ENCODE measurements at places on chromosomes 2 and 18.

- DNase-seq: no peak
Measured at GRCh38 chr2:134782792-134783191, 55.6 kb upstream of the ACMSD start.

DNA sequence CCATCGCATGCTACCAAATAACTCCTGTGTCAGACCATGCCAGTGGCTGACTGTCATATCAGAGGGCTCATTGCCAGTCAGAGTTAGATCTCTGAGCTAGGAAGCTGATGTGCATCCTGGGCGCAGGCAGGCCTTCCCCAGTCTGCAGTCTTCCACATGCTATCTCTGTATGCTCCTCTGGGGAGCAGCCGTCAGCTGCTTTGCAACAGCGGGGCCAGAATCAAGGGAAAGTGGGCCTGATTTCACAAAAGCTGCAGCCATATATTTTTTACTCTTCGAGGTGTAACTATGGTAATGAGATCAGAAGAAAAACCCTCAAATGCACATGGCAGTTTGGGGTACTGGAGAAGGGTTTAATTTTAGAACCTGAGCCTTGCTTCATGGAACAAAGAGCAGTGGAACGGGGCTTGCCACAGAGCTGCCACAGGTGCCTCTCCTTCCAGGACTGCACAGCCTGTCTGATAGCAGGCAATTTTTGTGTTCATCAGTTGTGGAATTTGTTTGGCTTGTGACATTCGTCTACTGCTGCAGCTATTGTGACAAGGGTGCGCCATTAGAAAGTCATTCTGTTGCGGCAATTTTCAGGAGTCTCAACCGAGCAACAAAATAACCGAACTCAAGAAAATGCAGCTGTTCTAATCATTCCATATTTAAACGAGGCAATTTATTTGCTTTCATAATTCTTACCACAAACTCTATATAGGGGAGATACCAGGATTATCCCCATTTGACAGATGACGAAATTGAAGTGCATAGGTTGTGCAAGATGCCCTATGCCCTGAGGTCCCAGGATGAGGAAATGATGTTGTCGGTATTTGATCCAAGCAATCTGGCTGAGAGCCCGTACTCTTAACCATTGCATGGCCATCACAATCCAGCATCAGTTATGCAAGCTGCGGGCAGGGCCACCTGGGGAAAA lies 109.6 kb upstream of the CYRIA start:
- DNase-seq: no peak

DNA sequence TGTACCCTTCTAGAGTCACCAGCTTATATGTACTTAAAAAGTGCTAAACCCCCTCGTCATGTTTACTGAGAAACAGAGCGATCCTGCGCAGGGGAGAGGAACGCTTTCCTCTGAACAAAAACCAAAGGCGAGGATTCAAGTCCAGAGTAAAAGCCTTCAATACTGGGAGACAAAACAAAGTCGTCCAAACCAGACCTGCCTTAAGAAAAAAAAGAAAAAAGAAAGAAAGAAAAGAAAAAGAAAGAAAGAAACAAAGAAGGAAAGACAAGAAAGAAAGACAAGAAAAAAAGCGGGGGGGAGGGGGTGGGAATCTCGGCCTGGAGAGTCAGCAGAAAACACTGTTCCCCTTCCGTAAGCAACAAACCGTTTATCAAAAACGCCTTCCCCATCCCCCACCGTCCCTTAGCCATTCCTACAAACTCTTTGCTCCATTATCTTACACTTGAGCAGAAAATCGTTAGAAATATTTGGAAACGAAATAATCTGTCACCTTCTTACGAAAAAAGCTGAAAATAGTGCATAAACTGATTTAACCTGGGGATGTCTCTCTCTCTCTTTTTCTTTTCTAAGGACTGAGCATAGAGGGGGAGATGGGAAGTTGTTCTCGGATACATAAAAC lies 3.3 kb downstream of the PTGR3 start:
- DNase-seq: no peak

- no peak for DNase-seq
Measured at GRCh38 chr2:233418761-233419546, 64.7 kb downstream of the DGKD start.

DNA sequence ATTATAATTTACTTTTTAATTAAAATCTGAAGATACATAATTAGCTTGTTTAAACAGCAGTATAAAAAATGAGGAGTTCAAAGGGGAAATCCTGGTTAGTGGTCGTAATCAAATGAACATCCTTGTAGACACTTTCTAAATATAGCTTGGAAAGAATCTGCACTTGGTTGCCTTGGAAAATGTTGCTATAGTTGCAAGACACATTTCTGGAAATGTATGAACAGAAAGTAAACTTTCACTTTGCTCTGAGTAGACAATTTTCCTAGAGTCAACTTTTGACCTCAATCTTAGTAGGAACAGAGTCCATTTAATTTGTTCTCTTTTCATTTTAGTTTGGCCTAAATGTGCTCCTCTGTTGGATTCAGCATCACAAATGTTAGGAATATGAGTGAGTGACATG lies 38.3 kb downstream of the GCA start:
- DNase-seq: no peak

DNA sequence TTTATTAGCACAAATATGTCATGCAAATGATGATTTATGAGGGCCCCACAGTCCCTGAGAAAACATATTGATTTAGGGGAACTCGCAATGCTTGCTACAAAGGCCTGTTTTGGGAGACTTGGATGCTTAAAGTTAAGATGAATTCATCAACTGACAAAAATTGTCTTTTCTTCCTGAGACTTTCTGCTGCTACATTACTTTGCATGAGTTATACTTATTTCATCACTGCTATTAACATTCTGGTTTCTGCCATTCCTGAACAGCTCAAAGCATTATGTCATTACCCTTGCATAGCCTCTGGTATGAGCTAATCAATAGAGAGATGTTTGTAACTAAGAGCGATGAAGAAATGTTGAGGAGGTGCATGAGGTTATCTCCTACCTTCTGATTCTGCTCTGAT lies 74.4 kb downstream of the SOX11 start:
- peak; percentile 52 for DNase-seq

DNA sequence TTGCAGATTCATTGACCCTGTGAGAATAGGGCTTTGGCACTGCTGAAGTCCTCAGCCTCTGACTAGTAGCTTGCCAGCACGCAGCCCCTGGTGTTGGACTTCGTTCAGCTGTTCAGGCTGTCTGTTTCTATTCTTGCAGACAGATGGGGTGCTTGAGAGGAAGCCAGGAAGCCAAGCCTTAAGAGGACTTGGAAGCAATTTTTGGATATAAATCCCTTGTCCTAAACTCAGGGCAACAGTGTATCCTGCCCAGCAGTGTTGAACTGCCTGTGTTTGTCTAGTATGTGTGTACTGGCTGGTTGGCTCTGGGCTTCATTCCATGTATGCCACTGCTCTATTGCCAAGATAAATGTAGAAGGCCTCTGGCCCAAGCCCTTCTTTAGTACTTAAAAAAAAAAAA lies 108.6 kb downstream of the COMMD1 start:
- DNase-seq: peak; percentile 70

DNA sequence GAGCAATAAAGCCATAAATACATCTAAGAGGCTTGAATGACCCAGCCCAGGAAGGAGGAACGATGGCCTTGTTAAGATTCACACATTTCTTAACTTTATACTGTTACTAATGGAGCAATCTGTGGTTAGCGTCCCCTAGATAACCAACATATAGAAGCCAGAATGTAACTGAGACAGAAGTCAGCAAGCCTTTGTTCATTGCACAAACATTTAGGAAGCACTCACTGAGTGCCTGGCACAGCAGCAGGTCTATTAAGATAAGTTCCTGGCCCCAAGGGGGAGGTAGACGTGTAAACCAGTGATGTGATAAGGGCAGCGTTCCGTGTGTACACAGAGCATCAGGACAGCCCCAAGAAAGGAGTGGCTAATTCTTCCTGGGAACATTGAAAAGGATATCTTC lies 63.6 kb upstream of the ATL2 start:
- DNase-seq: no peak

DNA sequence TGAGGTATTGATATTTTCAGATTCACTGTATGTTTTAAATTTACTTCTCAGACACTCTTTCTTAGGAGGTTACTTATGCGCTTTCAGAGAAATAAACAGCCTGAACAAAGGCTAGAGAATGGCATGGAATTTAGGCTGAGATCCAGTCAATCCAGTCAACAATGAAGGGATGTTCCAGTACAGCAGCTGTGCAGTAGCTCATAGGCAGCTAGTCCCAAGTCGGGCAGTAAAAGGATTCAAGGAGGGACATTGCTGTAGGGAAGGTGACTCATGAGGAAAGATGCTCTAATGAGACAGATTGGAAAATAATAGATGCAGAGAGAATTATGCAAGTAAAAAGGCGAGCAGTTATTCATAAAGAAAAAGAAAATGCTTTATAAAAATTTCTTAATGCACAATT lies 397.9 kb upstream of the RGPD4 start:
- no peak for DNase-seq

DNA sequence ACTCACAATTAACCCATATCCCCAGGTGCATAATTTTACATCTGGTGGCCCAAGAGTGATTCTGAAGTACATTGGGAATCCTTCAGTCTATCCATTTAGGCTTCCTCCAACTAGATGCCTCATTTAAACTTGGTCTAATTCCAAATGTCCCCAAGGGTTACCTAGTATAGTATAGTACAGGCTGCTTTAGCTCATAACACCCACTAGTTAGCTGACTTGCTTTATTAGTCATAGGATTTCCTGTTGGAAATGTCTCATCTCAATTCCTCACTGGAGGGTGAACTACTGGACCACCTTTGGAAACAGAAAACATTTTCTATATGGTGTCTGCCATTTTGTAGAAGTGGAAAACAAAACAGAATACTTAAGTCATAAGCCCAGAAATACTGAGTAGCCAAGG lies 202.5 kb upstream of the SESTD1 start:
- DNase-seq: no peak

DNA sequence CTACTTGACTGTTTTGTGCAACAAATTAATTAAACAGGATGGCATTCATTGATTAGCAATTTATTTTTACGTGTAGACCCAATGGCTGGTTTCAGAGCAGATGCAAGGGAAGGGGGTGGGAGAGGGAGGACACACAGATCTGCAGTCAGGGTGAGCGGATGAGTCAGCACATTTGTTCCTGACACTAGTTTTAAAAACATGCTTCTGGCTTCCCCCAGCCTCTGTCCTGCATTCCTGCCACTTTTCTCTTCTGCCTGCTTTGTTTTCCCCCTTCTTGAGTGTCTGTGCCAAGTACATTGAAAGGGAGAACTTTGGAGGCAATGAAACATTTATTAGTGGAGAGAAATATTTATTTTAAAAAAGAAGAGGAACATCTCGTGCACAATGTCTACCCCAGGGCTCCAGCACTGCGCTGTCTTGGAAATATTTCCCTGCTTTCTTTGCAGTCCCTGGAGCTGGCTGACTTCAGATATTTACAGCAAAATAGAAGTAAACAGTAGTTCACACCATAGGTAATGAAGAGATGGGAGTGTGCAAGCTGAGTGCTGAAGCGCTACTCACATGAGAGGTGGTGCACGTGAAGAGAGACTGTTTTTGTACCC lies 52.2 kb downstream of the NRP2 start:
- peak; percentile 60 for DNase-seq

DNA sequence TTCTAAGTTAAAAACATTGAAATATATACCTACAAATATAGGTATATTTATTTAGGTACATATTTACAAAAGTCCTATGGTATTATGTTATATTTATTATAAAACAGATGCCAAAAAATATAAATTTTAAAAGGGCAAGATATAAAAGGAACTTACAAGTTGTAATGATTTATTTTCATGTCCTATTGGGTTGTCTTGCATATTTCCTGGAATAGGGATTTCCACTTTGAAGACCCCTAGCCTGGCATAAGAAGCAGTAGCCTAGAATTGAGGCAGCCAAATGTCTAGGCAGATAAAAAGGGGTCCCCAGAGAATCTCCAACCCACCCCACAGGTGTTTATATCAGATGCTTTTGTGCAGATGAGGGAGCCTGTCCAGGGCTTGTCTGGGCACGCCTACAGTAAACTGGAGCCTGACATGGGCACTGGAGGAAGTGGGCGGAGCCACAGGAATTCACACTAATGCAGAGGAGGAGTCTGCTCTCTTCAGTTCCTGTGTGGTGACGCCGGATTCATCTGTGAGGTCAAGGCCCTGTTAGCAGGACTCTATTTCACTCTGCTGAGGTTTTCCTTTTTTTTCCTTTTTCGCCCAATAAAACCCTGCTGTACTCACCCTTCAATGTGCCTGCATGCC lies 1088.9 kb upstream of the PIK3C3 start:
- DNase-seq: no peak

GRCh38 chr2:136246086-136246669 lies 128.2 kb upstream of the CXCR4 start:
- DNase-seq: no peak

GRCh38 chr2:169010633-169011460 lies 20.3 kb downstream of the ABCB11 start:
- DNase-seq: no peak

GRCh38 chr2:9473985-9474360 lies 378 bp upstream of the IAH1 start:
- no peak for DNase-seq

DNA sequence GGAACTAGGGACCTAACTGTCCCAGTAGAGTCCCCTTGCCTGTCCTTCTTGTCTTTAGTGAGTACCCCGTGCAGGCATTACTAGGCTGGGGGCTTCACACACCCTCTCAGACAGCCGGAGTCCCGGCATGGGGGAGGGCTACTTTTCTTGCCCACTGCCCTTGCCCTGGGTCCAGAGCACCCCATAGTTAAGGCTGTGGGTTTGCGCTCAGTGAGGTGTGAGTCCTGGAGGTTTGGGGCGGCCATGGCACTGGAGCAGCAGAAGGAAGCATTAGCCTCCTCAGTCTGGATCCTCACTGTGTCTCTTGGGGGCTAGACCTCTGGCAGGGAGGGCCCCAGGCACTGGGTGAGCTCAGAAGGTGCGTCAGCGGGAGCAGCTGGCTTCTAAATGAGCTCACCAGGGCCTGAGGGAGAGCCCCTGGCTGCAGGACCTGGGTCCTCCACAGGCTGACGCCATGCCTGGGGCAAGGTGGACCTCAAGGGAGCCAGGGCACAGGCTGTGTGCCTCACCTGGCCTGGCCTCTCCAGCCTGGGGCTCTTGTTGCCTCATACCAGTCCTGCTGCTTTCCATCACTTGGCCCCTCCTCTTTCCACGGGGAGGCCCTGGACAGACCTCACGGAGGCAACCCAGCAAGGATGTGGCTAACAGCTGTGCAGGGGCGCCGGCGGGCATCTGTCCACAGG lies 27.4 kb downstream of the HS6ST1 start:
- no peak for DNase-seq

DNA sequence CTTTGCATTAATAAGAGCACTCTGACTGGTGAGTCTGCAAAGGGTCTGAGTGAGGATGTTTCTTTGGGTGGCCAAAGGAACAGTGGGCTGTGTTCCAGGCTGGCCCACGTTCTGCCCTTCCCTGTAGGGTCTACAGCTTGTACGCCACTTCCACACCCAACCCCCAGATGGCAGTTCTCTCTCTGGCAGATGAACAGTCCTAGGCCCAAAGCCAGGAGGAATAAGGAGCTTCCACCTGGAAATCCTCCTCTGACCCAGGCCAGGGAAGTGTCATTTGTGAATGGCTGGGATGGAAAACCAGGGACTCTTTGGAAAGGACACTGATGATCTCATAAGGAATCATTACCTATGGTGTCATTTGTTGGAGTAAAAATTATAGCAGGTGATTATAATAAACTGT lies 6.6 kb downstream of the OTOF start:
- DNase-seq: no peak

Measured in AG04449 (cell line).